Kidney glomerular epithelial cell (primary cell): ENCODE measurements at places on chromosomes 1 and 21.

GRCh38 chr21:42568376-42568775 is 54.7 kb downstream of the SLC37A1 start:
- DNase-seq = no peak

GRCh38 chr1:56080123-56080522 is 499.2 kb downstream of the PLPP3 start:
- no peak for DNase-seq

DNA sequence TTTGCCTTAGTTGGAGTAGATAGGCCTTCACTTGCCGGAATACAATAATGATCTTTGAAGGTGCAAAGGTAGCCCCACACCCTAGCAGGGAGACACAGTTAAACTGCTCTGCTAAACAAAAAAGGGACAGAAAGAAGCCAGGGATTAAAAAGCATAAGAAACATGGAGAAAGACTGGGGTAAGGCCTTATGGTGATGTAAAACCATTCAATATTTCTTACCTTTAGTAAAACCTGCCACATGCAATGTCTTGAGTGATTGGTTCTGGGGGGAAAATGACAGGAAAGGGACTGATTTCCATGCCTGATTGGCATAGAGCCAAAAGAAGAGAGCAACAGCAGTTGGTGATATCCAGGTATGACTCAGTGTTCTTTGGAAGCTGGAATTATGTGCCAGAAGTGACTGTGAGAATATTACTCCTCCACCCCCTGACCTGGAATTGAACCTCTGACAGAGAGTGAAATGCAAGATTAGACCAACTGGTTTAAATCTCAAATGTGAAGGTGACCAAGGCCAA is 8.1 kb downstream of the DNASE2B start:
- peak; percentile 37 for DNase-seq

DNA sequence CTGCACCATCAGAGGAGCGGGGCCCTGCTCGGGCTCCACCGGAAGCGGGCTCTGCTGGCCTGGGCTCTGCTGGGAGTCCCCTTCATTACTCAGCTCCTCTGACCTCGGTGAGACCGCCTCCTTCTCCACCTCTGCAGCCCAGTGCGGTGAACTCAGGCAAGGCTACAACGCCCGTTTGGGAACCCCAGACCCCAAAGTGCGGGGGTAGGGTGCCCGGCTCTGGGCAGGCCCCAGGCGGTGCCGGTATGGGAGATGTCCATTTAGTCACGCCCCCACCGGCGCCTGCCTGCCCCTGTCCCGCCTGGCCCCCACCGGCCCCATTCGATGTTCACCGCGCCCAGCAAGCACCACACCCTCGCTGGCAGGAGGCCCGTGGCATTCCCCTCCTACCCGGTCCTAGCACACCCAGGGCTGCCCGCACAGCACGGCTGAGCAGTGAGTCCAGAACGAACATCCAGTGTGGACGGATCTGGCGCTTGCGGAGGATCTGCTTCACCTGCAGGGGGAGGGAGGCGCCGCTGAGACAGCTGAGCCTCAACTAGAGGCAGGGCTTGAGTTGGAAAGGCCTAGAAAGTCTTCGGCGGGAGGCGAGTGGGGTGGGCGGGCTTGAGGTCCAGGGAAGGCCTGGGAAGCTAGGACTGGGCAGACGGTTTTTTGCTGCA is 10.0 kb downstream of the MAP3K6 start:
- no peak for DNase-seq

- DNase-seq = no peak
These were observed 104.0 kb downstream of the PAX7 start for GRCh38 chr1:18734461-18735223.

GRCh38 chr1:235878082-235878811 is 11.5 kb upstream of the LYST start:
- no peak for DNase-seq

- DNase-seq = no peak
These were observed 224.4 kb downstream of the VAV3 start for GRCh38 chr1:107740579-107740978.

DNA sequence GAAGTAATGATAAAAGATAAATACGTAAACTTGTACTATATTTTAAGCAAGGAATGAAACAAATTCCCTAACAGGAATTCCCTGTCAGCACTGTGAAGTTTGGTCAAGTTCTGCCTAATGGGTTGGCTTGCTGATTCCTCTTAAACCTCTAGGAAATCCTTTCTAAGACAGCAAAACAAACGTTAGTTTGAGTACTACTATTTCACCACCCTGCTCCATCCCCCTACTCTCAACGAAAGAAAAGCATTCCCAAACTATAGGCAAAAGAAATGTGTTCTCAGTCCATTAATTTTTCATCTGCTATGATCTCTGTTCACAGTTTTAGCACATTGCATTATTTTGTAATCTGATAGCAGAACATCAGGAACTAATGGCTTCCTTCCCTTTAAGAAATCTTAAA is 16.1 kb downstream of the SERPINC1 start:
- DNase-seq = no peak

GRCh38 chr1:48701445-48701844 is 75.2 kb downstream of the BEND5 start:
- DNase-seq = peak; percentile 72

DNA sequence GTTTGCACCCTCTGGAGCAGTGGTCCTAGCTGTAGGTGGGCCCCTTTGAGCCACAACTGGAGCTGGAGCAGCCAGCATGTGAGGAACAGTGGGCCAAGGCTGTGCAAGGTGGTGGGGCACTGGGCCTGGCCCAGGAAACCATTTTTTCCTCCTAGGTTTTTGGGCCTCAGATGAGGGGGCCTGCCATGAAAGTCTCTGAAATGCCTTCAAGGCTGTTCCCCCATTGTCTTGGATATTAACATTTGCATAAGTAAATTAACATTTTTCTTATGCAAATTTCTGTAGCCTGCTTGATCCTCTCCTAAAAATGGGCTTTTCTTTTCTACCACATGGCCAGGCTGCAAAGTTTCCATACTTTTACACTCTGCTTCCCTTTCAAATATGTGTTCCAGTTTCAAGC is 212.0 kb downstream of the NTNG1 start:
- no peak for DNase-seq

DNA sequence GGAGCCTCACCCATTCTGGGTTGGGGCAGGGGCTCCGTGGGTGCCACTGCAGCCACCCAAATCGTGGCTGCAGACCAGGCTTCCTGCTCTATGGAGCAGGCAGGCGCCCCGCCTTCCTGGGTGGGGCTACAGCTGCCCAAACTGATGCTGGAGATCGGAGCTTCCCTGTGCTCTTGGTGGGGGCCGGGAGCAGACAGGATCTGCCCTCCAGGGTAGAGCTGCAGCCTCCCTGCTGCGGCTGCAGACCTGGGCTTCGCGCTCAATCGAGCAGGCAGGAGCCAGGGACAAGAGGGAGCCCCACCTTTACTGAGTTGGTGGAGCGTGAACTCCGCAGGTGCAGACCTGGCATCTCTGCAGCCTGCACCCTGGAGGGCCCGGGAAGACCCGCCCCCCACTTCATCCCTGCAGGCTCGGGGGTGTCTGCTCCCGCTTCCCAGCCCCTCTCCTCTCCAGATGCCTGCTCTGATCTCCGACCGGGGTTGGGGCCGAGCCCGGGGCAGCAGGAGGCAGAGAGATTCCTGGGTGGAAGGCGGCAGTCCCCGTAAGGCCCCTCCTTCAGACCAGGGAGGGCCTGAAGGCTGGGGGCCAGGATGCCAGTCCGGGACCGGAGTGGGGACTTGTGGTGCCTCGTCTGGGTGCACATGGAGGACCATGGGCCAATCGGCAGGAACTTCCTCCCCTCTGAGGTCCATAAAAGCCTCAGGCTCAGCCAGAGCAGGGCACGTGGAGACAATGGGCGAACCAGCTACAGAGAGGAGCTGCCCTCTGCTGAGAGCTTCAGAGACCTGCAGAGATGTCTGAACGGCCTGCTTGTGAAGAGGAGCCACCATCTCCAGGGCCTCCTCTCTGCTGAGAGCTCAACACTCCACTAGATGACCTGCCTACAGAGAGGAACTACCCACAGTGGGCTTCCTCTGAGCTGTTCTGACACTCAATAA is 359.3 kb downstream of the SMYD3 start:
- no peak for DNase-seq

DNA sequence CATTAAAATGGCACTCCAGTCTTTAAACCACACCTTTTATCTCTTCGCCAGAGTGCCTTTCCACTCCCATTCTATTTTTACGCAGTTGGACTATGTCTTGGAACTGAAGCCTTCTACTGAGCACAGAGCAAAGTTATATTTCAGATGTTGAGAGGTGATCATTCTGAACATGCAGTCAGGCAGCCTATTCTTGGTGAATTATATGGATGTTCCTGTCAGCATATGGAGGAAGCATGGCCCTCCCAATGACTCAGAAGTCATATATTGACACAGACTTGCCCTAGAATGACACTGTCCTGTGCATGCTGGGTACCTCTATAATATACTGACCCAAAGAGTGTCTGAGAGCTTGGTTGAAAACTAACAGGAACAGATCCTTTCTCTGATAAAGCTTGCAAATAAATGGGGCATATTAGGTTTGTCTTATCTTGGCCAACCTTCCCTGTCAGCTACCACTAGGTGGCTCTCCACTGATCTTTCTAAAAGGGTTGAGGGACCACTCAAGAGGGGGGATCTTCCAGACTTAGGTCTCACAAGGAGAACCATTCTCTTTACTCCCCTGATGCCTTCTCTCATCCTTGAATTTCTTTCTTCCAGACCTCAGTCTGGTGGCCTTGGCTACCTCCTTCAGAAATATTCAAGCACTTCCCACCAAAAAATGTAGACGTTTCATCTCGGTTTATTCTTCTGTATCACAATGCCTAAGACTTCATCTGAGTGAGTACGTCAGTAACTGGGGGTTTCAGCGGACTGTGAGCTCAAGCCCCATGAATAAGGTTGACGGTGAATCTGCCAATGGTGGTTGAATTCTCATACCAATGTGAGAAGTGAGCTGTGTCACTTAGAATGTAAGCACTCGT is 11.8 kb upstream of the ALG14 start:
- peak; percentile 25 for DNase-seq
